ENCODE measurements at places on chromosomes 12 and 14. TPM values are rescaled to one million over a fixed set of nuclear protein-coding genes. Genes with fewer than 3 reads are reported as not detected.
A peak's percentile ranks its signal among the peaks of the same experiment; 100 is the strongest.

DNA sequence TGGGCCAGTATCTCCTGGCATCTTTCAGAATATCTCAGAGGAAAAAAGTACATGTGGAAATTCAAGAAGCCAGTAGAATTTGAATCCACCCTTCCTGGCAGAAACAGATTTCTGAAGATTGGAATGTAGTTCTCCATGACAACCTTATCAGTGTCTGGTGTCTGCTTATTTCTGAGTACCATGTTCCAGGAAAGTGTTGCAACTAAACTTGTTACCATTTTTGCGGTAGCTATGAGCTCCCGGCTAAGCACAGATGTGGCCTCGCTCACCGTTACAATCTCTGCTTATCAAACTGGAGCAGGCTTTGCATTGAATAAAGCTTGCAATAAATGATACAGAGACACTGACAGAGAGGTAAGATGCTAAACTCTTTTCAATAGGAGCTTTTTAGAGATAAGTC is 13.0 kb upstream of the ITPR2 start:
- DNase-seq = no peak

DNA sequence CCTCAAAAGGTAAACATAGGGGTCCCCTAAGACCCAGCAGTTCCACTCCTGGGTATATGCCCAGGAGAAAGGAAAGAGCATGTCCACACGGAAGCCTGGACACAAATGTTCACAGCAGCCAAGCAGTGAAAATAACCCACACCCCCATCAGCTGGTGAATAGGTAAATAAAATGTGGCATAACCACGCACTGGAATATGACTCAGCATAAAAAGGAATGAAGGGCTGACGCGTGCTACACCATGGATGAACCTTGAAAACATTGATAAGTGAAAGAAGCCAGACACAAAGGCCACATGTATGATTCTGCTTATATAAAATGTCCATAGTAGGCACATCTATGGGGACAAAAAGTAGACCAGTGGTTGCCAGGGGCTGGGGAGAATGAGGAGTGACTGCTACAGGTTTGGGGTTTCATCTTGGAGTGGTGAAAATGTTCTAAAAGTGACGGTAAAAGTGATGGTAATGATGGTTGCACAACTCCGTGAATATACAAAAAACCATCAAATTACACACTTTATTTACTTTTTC is 3.8 kb upstream of the SCARB1 start:
- DNase-seq = no peak

- peak; percentile 14 for DNase-seq
Measured at GRCh38 chr12:68420225-68421010, 88.3 kb upstream of the MDM1 start.

GRCh38 chr12:102029141-102029540 is 32.6 kb downstream of the WASHC3 start:
- no peak for DNase-seq

GRCh38 chr12:69987579-69988091 is 162.6 kb downstream of the MYRFL start:
- DNase-seq = no peak

GRCh38 chr14:55893705-55894104 is 224.5 kb upstream of the PELI2 start:
- DNase-seq = no peak

- DNase-seq = no peak
Measured at GRCh38 chr12:132392389-132393244, 63.2 kb upstream of the GALNT9 start.

- DNase-seq = no peak
Measured at GRCh38 chr12:81949841-81950308, 190.7 kb upstream of the PPFIA2 start.

GRCh38 chr12:115481141-115481540 is 796.4 kb downstream of the MED13L start:
- DNase-seq = no peak

DNA sequence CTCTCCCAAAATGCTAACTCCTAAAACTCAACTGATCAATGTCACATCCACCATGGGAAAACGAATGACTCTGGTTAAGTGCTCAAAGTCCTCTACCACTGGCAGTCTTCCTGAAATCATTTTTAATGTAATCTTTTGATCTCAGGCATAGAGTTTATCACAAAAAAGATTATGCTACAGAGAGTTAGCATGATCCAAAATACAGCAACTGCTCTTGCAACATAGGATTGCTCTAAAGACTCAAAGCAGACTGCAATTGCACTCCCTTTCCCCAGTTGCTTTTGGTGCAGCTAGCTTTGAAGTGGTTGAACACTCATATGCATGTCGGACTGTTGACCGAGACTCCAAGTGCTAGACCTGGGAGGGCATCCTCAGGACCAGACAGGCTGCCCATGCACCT is 109.3 kb downstream of the C12orf42 start:
- DNase-seq = no peak

DNA sequence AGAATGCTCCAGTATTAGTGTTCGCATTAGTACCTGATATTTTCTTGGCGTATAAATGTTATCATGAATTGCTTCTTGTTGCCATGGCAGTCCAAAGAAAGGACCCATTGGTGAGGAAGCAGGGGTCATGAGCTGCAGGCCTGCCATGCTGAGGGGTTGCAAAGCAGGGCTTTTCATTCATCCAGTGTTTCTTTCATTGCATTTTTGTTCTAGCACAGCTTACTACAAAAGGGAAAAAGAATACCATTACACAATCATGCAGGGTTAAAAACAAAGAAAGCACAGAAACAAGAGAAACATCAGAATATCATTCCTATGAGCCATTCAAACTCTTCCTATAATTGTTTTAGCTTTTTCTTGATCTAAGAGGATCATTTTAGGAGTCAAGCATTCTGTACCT is 24.0 kb downstream of the DICER1 start:
- DNase-seq = no peak

DNA sequence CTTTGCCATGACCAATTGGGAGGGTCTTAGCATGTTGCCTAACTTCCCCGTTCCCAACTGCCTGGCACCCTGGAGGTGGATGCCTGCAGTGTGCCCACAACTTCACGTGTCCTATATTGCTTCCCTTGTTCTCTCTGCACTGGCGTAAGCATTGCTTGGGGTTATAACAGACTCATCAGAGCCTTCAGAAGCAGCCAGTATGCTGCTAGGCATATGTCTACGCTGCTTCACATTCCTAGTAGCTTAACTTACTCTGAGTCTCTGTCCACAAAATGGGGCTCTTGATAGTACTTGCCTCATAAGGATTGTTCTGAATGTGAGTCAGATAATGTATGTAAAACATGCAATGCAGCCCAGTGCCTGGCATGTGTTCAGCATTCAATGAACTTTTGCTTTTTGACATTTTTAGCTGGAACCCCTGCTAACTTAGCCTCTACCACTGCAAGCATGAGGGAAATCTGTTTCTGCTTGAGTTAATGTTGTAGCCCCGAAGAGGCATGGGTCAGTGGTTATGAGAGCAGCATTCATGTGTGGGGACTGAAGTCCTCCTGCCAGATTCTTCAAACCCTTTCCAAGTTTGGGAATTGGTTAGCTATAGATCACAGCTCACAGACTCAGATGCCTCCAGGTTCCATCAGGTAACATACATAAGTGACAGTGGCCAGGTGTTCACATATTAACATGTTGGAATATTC is 2.8 kb downstream of the SLC5A8 start:
- no peak for DNase-seq

DNA sequence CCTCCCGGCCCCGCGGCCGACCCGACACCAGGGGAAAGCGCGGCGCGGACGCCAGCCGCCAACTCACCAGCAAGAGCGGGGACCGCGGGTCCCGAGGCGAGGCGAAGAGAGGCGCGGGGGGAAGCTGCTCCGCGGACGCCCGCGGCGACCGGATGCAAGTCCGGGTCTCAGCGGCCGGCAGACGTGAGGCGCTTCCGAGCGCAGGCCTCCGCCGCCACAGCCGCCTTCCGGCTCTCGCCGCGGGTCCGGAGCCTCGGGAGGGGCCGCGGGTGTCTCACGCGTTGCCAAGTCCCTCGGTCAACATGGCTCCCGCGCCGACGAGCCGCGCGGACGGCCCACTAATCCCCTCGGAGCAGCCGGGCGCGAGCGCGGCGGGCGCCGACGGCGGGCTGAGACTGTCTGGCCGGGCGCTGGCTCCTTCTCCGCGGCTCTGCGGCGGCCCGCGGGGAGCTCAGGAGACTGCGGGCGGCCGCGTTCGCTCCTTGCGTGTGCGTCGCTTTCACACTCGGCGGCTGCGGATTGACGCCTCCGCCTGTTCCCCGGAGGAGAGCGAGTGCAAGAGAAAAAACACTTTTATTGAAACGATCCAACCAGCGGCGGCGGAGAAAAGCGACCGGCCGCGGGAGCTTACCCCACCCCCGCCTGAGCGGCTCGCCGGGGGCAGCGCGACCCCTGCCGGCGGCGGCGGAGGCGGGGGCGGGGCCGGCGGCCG is at the start of gene CDK17:
Gene CDK17, minus strand, starts transcription at position 521 of the 712 bp plus-strand sequence. CDS start 65,603 bp downstream, outside the sequence.
- DNase-seq = peak; percentile 92

DNA sequence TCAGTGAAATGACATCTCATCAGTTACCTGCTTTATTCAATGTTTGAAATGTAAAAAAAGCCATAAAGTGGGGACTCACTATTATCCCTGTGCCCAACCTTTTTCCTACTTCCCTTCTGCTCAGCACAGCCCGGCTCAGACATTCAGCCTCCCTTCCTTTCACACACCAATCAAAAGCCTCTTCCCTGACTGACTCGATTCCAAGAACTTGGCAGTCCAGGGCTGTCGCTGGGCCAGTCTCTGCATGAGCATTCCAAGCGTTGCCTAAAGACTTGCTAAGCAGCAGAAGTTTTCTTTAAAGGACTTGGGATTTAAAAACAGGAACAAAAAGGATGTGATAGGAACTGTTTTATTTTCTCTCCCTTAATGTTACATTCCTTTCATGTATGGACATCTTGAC is 22.7 kb downstream of the ITPR2 start:
- no peak for DNase-seq

Gene STXBP6
- total RNA-seq = not detected

Gene GRIN2B
- not detected for total RNA-seq

Gene TBX3
- total RNA-seq = not detected

Gene METTL17
- total RNA-seq = 74.9 TPM
